ENCODE measurements at places on chromosomes 11 and 22.

- no peak for DNase-seq
Measured at GRCh38 chr11:81222491-81222890, 1511.2 kb downstream of the FAM181B start.

- DNase-seq: no peak
Measured at GRCh38 chr22:43205261-43205691, 18.3 kb upstream of the TTLL12 start.

DNA sequence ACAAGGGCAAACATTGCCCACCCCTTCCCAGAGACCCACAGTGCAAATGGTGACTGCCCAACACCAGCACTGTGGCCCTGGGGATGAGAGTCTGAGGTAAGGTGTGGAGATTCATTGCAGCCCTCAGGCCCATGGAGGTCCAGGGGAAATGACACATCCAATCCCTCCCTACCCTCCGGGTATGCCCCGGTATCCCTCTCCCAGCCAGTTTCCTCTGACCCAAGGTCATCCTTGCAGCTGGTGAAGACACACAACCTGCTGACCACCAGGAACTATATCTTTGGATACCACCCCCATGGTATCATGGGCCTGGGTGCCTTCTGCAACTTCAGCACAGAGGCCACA lies 18.9 kb upstream of the UVRAG start:
- no peak for DNase-seq

GRCh38 chr11:2475136-2475918 lies 30.5 kb downstream of the KCNQ1 start:
- no peak for DNase-seq

DNA sequence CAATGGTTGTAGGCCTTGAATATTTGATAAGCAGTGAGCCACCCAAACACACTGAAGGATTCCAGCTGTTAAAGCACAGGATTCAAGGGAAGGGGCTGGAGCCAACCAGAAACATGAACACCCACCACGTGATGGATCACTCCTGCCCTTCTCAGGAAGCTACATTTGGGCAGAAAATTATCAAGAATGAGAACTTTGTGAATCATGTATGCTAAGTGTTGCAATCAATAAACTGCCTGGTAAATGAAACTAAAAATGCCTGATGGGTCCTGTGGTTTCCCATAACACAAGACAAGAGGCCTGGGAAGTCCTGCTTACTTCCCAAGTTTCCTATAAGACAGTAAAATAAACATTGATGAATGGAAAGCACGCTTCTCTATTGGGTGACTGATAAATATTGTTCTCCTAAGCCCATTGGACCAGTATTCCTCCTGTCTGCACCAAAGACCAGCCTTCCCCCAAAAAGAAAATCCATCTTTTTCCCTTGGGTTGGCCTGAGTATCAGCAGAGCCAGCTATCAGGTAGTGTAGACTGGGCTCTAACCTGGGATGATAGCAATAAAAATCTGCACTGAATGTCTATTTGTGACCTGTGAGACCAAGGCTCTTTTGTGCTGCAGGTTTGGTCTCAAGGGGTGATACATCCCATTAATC lies 98.4 kb downstream of the CCDC83 start:
- DNase-seq: no peak

- DNase-seq: no peak
Measured at GRCh38 chr11:4672470-4672869, 25.2 kb downstream of the OR51E2 start.

- no peak for DNase-seq
Measured at GRCh38 chr11:10669258-10670033, 24.1 kb downstream of the IRAG1 start.

DNA sequence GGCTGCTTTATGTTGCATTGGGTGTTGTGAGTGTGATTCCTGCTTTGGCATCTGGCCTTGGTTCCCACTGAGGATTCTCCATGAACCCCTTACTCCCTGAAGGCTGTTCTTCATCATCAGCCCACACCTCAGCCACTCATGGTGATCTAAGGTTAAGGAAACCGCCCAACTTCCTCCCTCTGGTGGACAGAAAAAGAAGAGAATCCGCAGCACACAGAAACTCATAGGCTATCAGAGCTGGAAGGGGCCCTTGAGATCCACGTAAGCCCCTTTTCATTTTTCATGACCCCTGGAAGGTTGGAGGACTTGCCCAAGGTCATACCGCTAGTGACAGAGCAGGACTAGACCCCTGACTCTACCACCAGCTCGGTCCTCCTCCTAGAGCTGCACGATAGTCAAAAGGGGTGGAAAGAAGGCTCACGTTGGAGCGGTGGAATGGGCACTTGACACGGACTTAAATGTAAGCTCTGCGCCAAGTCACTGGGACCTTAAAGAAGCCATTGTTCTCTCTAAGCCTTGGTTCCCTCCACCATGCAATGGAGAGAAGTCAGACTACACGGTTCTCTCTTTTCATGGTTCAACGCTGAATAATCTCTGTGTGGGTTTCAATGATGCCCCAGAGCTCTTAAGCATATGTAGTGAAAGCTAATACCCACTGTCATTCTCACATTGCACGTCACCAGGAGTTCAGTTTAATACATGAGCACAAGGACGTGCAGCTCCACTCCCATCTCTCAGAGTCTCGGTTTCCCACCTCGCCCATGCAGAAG lies 83.6 kb upstream of the CRTAM start:
- no peak for DNase-seq

GRCh38 chr11:134575504-134576230 lies 163.6 kb upstream of the B3GAT1 start:
- DNase-seq: no peak

DNA sequence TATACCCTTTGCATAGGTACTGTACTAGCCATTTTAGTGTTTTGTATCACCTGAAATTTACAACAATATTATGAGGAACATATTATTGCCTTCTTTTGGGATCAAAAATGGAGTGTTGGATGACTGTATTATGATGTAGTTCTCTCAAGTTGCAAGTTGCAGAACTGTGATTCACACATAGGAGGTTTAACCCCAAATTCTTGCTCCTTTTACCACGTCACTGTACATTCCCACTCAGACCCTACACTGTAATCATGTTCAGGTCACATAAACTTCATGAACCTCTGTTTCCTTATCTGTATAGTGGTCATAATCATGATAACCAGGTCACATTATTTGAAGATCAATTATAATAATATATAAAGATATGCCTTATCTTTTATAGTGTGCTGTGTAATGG lies 925.1 kb upstream of the TENM4 start:
- no peak for DNase-seq

DNA sequence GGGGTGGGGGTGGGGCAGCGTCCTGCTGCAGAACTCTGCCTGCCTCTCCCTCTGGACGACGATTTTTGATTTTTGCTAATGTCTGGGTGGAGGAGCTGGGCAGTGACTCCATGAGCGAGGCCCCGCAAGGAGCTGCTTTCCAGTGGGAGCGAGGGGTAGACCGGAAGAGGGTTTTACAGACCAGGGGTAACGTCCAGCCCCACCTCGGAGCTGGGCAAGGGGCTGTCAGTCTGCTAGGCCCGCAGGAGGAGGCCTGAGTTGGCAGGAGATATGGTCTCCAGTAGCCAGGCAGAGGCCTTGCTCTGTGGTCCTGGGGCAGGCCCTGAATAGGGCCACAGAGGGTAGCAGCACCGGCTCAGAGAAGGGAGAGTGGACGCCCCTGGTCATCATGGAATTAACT lies 9.0 kb downstream of the MAPK8IP2 start:
- no peak for DNase-seq

DNA sequence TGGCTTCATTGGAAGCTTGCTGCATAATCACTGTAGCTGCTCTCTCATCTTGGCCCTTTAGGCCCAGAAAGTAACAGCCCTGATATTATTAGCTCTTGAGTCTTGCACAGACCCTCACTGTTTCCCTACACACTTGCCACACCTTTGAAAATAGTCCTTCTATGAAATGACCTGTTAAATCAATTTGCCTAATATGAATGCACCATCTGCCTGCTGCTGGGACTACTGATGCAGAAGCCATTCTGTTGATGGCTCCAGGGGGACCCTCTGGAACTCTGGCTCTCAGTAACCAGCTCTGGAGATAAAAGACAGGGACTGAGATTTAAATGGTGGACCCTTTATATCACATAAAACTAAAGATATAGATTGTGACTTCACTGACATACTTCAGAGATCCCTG lies 14.7 kb upstream of the AMPD3 start:
- DNase-seq: no peak

DNA sequence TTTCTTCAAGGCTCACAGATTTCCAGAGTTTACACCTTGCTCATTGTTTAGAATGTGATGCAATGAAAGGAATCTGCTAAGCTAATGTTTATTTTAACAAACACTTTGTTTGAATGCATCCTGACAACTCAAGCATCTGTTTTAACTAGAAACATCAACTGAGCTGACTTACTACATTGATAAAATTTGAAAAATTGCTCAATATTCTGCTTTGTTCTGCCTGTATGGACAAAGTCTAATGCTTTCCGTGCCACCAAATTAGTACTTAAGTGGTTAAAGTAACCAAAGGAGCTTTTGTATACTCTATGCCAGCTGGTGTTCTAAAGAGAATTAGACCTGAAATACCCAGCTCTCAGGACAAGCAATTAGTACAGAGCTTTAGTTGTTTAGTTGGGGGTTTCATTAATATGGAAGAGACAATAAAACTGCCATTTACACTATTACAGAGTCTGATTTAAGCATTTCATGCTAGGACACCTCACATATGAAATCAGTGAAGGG lies 105.2 kb downstream of the MAML2 start:
- no peak for DNase-seq

GRCh38 chr11:13473013-13473722 lies 10.1 kb upstream of the BTBD10 start:
- no peak for DNase-seq

DNA sequence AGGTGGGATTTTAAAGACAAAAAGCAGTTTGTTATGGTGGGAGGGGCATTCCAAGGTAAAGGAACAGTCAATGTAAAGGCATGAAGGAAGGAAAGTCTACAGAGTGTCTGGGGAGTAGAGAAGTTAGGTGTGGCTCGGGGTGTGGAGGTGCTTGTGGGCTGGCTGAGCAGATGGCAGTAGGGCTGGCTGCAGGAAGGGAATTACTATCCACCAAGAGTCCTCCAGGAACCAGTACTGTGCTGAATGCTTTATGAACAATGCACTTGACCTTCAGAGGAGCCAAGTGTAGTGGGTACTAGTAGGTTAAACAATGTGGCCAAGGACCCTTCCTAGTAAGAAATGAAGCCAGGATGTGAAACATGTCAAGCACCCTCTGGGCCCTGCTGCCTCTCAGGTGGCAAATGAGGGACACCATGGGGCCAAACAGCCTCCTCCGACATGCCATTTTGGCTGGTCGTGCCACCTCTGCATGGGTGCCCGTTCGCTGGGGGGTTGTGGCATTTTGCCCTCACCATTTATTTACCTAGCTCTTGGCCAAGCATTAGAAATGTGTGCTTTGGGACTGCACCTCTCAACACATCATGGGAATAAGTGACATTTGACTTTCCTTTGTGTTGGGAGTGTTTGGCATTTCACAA lies 123.6 kb upstream of the TENM4 start:
- DNase-seq: no peak

DNA sequence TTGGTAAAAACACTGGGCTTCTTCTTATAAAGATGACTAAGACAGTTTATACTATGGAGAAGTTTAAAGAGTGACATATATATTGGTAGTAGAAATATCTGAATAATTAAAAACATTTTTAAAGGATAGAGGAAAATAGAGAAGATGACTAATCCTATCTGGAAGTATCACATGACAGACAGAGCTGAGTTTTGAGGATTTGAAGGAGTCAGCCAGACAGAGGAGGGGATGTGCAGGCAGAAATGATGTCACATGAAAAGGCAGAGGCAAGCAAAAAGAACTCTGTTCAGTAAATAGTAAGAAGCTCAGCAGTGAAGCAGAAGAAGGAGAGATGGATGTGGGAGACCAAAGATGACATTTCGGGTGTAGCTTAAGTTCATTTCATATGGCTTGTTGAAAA lies 1.6 kb downstream of the OR10A2 start:
- no peak for DNase-seq

GRCh38 chr22:37162221-37163095 lies 12.7 kb upstream of the IL2RB start:
- DNase-seq: no peak

DNA sequence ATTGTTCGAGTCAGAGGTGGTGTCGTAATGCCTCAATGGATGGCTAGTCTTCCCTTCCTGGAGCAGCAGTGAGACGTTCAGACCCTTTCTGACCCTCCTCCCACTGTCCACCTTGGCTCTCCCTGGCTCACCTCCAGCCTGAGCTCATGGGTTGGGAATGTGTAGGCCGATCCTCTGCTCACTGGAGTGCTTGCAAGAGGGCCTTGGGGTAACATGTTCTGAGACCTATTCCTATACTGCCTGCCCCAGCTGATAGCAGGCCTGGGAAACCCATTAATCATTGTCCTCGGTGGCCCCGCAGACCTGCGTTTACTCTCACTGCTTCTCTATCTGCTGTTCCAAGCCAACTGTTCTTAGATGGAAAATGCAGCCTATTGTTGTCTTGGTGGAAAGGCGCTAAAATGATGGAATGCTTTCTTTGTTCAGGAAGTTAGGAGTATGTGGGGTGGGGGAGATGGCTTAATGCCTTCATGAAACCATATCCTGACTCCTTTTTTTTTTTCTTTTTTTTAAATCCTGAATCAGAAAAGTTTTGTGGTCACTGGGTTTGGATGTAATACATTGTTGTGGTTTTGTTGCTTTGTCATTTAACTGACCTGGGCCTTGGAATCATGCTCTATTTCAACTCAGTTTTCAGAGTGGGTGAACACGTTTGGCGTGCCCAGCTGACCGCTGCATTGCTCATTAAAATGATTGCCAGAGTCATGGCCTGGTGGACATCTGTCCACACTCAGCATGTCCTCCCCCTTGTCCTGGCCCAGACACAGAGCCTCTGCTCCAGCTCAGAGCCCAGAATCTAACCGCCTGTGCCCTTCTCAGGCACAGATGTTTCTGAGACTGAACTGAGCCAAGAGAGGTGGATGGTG lies 72.5 kb downstream of the MICAL2 start:
- peak; percentile 80 for DNase-seq

- DNase-seq: no peak
Measured at GRCh38 chr11:103927535-103927934, 108.9 kb upstream of the DDI1 start.

DNA sequence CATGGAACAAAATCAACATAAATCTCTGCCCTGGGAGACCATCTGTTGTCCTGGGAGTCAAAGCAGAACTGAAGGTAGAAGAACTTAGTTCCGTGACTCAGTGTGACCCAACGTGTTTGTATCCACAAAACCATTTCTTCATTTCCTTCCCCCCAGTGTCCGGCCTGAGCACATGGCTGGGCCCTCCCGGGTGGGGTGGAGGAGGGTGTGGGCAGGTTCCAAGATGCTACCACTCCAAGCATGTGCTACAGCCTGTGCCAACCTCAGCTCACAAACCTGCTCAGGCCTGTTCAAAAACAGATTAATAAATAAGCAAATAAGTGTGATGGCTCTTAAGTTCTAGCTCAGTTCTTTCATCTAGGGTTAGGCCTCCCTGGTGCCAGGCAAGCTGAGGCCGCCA lies 55.3 kb downstream of the SHANK2 start:
- no peak for DNase-seq
